ENCODE measurements at places on chromosomes 12 and 14.

- no peak for DNase-seq
Observed at GRCh38 chr14:22593189-22593588, 4.2 kb upstream of the DAD1 start.

- DNase-seq: no peak
Observed at GRCh38 chr14:34742270-34743115, 28.1 kb upstream of the CFL2 start.

DNA sequence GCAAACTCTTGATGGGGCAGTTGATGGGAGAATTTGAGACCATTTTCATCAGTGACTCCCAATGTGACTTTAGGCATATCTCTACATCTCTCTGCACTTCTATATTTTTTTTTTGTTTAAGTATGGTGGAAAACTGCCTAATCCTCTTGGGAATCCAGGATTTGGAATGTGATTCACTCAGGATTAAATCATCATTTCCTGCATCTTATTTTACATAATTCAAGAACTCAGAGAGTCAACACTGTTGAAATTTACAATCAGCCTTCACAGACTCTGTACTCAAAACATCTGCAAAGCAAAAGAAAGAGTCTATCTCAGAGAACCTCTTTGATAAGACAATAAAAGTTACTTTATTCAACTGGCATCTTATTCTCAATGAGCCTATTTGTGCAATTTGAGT lies 260.7 kb upstream of the NOS1 start:
- no peak for DNase-seq

DNA sequence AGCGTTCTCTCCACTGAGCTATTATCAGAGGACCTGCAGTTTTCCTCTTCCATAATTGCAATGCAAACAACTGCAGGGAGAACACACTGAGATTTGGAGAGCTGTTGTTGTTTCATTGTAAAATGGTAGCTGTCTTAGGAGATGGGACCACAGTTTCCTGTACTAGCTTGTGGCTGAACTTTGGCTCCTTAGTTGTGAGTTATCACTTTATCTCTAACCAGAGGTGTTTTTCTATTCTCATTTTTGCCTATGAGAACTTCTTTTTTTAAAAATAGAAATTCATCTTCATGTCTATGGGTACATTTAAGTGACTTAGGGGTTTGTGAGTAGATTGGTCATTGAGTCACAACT lies 216.5 kb downstream of the SLC38A4 start:
- no peak for DNase-seq

DNA sequence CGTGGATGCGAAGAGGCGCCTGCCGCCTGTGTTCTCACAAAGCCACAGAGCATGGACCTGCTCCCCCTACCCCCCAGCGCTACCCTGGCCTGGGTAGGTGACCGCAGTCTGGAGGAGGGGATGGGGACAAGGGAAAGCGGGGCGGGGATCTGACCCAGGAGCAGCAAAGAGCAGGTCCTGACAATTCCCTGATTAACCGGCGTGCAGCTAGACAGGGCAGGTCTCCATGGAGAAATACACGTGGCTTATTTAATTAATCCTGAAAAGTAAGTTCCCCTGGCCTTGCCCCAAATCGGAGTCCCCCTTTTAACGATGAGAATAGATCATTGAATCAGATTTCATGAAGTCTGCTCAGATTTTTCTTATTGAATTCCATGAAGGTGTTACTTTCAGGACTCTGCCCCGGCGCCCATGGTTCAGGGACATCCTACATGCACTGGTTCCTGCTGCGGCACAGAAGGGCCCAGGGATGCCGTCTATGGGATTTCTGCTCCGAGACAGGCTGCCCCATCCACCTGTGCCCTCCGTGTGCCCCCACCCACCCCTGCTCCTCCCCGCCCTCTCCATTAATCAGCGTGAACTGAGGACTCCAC lies 251.0 kb upstream of the SFSWAP start:
- DNase-seq: no peak

- DNase-seq: no peak
Observed at GRCh38 chr12:111227476-111228420, 141.1 kb downstream of the PHETA1 start.

DNA sequence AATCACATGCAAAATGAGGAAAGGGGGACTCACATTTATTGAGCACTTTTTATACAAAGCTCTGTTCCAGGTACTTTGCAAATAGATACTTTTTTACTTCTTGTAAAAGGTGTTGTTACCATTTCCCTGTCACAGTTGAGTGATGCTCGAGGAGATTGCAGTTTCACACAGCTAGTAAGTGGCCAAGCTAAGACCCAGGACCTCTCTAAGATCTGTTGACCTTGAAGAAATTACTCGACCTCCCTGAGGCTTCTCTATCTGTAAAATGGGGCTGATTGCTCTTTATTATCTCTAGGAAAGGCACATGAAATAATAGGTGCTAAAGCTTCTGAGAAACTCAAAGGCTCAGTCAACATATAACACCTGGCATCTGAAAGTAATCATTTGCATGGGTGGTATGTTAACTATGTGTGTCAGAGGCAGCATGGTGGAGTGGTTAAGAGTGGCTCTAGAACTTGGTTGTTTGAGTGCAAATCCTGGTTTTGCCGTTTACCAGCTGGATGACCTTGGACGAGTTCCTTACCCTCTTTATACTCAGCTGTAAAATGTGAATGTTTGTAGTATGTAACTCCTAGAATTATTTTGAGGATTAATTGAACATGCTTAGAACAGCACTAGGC lies 41.5 kb downstream of the IFT81 start:
- DNase-seq: no peak

GRCh38 chr12:122096591-122097149 lies 18.1 kb downstream of the MLXIP start:
- no peak for DNase-seq

GRCh38 chr12:89844539-89844938 lies 135.9 kb upstream of the ATP2B1 start:
- no peak for DNase-seq

GRCh38 chr12:63978519-63978918 lies 134.0 kb downstream of the SRGAP1 start:
- peak; percentile 59 for DNase-seq

All from brain microvascular endothelial cell (primary cell).